ENCODE measurements at places on chromosomes 2 and 18.
A peak's percentile ranks its signal among the peaks of the same experiment; 100 is the strongest.

- no peak for DNase-seq
Observed at GRCh38 chr18:39586741-39587140, 2021.1 kb upstream of the CELF4 start.

GRCh38 chr2:235381261-235381912 is 112.5 kb upstream of the AGAP1 start:
- DNase-seq = no peak

DNA sequence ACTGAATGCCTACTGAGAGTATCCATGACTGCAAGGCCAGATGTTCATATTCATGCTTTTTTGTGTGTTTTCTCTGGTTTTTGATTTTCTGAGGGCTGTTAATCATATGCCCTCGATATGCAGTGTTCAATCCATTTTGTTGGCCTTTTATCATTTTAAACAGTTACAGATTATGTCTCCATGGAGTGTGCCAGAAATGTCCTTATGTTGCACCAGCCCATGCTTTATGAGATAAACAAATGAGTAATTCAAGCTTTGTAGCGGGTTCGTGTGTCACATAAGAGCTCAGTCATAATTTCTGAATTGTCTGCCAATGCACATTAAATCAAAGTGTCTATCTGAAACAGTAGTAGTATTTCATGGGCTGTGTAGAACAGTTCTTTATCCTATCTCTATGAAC is 583.0 kb downstream of the THSD7B start:
- no peak for DNase-seq

- DNase-seq = peak; percentile 36
Observed at GRCh38 chr2:70069049-70069448, 18.2 kb upstream of the PCBP1 start.

Measured in NCI-H2029 (cell line).